Suppressor macrophage treated with lipopolysaccharide for 1 hour (primary cell): ENCODE measurements at places on chromosomes 7 and 10.

- DNase-seq = no peak
These were observed 108.5 kb downstream of the ST7 start for GRCh38 chr7:117061751-117062150.

- DNase-seq = peak; percentile 91
These were observed 14.2 kb upstream of the SYPL1 start for GRCh38 chr7:106126170-106126938.

DNA sequence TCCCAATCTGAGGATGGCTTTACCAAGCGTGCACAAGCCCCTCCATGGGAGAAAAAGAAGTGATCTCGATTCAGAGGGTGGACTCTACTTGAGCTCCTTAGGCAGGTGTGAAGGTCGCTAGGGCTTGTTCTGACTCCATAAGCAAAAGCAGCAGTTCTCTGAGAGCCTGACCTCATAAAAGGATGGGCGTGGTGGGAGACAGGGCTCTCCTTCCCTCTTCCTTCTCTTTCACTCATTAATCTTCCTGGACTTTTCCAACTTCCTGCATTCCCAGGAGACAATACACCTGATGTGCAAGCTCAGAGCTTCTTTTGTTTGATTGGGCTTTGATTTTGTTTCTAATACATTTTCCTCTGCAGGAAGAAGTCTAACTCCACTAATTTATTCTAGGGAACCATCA lies 22.3 kb upstream of the TMEM72 start:
- no peak for DNase-seq

DNA sequence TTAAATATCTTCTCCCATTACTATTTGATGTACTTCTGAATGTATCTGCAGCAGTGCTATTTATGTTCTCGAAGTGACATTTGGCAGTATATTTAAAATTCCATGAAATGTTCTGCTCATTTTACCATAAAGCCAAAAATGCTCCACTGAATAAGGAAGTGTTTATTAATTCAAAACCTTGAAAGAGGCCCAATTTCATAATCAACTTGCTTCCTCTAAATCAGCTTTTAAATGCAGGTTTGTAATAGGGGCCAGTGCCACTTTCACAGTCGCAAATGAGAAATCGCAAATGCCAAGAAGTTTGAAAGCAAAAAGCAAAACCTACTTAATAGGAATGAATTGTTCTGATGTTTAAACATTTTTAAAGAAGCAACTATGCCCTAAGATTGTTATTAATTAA lies 11.4 kb downstream of the NHLRC2 start:
- DNase-seq = peak; percentile 75

GRCh38 chr7:95469187-95469586 lies 16.6 kb upstream of the ASB4 start:
- DNase-seq = no peak

- DNase-seq = no peak
These were observed 24.9 kb downstream of the STEAP4 start for GRCh38 chr7:88281749-88282148.
